ENCODE measurements at places on chromosomes 5 and 9.

- no peak for DNase-seq
Observed at GRCh38 chr5:159508344-159508743, 178.1 kb upstream of the IL12B start.

- DNase-seq, result no peak
Observed at GRCh38 chr5:73221726-73222125, 48.7 kb downstream of the TMEM174 start.

DNA sequence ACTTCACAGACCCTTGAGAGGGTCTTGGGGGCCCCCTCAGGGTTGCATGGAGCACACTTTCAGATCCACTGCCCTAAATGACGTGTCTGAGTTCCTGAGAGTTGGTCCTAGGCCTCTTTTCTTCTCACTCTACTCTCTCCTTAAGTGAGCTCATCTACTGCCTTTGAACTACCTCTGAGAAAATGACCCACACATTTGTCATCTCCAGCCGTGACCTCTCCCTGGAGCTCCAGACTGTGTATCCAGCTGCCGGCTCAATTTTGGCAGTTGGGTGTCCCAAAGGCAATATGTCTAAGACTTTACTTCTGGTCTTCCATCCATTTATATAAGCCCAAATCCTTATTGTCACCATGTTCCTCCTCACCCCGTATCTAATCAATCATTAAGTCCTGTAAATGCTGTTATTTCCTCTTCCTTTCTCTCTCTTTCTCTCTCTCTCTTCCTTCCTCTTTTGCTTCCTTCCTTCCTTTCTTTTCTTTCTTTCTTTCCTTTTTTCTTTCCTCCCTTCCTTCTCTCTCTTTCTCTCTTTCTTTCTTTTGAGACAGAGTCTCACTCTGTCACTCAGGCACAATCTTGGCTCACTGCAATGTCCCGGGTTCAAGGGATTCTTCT is 51.2 kb upstream of the HSPA9 start:
- no peak for DNase-seq

GRCh38 chr9:88433583-88434255 is 45.5 kb downstream of the SPIN1 start:
- no peak for DNase-seq

DNA sequence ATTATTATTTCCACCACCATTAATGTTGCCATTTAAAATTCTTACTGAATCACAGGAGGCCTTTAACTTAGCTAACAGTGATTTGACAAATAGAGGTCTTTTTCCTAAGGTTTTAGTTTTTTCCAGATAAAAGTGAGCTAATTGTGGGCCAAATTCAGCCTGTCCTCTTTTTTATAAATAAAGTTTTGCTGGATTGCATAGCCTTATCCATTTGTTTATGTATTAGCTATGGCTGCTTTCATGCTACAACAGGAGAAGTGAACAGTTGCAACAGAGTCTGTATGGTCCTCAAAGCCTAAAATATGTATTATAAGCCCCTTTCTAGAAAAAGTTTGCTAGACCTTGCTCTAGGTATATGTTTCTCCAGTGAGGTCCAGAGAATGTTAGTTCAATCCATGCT is 172.4 kb downstream of the GDNF start:
- no peak for DNase-seq

- DNase-seq, result no peak
Observed at GRCh38 chr5:173297813-173298212, 30.4 kb downstream of the STC2 start.

- no peak for DNase-seq
Observed at GRCh38 chr5:6188344-6188743, 190.0 kb downstream of the MED10 start.

- no peak for DNase-seq
Observed at GRCh38 chr9:106092083-106092482, 397.7 kb downstream of the TMEM38B start.

- no peak for DNase-seq
Observed at GRCh38 chr5:103456476-103456875, 106.1 kb downstream of the NUDT12 start.

GRCh38 chr5:180334751-180335613 is 18.2 kb downstream of the GFPT2 start:
- DNase-seq, result no peak

GRCh38 chr9:81634915-81635516 is 54.3 kb downstream of the TLE1 start:
- no peak for DNase-seq

GRCh38 chr9:126482361-126483044 is 131.2 kb upstream of the LMX1B start:
- no peak for DNase-seq

DNA sequence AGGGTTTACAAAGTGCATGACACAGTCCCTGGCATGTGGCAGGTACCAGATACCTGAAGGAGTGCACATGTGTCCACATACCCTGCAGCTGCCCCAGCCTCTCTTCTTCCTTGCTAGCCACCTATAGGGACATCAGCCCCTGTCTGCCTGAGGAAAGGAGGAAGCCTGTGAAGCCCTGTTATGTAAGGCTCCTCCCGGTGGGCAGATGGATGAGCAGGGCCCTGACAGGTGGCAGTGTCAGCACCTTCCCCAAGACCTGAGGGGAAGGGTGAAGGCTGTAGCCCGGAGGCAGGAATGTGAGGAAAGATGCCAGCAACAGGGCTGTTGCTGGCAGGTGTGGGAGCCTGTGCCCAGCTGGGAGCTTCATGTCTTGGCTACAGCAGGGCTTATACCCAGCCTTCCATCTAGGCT is 21.7 kb downstream of the TCF7 start:
- DNase-seq, result no peak

All from NCI-H1436 treated with DMSO at 0.1 percent for 48 hours (cell line).